Vagina (tissue), 2 donors: ENCODE measurements at places on chromosomes 7 and 10. TPM values are rescaled to one million over a fixed set of nuclear protein-coding genes. Genes with fewer than 3 reads are reported as not detected.

PALD1 gene
- total RNA-seq, result 6.9 TPM

AKR1C8 gene
- total RNA-seq, result not detected

NUTM2E gene
- not detected for total RNA-seq

VIPR2 gene
- total RNA-seq, result 11.3 TPM

ASB10 gene
- not detected for total RNA-seq

CCAR1 gene
- total RNA-seq, result 67.0 TPM

DNA sequence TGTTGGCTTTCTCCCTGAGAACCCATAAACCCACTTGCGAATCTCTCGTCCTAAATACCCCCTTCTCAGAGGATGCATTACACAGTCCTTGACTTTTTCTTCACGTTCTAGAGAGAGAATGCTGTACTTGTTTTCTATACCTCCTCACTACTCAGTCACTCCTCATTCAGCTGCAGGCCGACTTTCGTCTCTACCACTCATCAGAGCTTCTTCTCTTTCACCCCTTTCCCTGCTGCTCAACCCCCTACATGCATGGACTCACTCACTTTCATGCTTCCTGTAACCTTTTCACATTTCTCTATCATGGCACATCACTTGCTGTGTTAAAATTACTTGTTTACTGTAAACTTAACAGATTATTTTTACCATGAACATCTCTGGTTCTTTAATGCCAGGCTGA, 19.8 kb downstream of the MDFIC start:
- DNase-seq, result no peak

GRCh38 chr10:114471906-114472876, 67.9 kb upstream of the AFAP1L2 start:
- DNase-seq, result no peak

GRCh38 chr10:33509231-33509831, 174.9 kb upstream of the NRP1 start:
- no peak for DNase-seq

GRCh38 chr7:2824678-2825461, 19.2 kb downstream of the GNA12 start:
- DNase-seq, result no peak

- no peak for DNase-seq
These were observed 257.2 kb downstream of the KIAA1217 start for GRCh38 chr10:24465891-24466818.

GRCh38 chr10:23157691-23158369, 34.3 kb upstream of the PTF1A start:
- no peak for DNase-seq

GRCh38 chr10:124917428-124918190, 24.3 kb upstream of the ZRANB1 start:
- DNase-seq, result peak; percentile 90

DNA sequence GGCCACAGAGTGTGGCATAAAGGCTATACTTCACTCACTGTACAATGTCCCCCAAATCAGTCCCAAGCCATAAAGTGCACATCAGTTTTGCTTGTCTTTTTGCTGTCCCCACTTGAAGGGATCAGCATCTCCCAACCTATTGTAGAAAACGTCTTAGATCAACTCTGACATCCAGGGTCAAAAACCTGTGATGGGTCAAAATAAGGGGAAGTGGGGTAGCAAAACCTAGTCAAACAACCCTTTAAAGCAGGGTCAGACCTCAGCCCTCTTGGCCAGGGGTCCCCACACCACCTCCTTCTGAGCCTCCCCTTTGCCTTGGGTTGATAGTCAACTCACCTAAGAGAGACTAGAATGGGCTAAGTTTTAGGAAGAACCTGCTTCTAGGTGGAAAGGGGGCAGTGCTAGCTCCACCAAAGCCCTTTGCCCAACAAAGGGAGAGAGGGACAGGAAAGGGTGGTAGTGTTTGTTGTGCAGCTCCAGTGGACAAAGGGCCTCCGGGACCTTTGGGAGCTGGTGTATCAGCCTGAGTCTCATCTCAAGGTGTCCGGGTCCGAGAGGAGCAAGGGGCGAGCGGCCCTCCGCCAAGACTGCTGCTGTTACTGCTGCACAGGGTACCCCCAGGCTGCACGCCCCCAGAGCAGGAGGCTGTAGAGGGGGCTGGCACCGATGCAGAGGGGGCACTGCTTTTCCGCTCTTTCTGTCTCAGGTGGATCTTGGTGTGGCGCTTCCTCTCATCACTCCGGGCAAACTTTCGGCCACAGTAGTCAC, 3.3 kb downstream of the EGR2 start:
- no peak for DNase-seq

GRCh38 chr7:142177869-142178268, 66.4 kb downstream of the MGAM2 start:
- no peak for DNase-seq

DNA sequence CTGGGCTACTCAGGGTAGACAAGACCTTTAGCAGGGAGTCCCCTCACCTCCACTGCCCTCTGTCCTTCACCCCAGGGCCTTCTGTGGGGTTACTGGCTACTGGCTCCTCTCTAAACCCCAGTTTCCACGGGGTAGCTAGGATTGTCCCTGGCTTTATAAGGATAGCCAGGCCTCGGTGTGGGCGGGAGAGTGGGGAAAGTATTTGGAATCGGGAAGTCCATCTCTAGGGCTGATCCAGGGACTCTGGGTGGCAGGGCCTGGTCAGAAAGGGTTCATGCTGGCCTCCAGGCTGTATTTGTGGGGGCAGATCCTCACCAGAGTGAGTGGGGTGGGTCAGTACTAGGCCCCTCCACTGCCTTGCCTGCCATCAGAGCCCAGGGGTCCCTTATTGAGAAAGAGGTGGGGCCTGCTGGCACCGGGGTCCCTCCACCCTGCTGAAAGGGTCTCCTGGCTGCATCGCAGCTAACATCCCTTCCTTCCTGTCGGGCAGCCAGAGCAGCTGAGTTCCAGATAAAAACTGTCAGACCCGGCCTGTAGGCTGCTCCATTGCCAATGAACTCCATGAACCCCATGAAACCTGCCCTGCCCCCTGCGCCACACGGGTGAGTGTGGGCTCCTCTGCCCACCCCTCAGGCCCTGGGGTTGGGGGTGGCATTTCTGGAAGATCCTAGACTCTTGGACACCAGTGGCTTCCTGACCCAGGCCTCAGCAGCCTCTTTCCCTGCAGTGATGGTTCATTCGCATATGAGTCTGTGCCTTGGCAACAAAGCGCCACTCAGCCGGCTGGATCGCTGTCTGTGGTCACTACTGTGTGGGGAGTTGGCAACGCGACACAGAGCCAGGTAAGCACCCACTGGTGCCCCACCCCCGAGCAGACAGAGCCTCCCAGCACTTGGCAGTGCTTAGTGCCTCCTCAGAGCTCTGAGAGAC, 7.3 kb downstream of the ZMIZ2 start:
- DNase-seq, result no peak

DNA sequence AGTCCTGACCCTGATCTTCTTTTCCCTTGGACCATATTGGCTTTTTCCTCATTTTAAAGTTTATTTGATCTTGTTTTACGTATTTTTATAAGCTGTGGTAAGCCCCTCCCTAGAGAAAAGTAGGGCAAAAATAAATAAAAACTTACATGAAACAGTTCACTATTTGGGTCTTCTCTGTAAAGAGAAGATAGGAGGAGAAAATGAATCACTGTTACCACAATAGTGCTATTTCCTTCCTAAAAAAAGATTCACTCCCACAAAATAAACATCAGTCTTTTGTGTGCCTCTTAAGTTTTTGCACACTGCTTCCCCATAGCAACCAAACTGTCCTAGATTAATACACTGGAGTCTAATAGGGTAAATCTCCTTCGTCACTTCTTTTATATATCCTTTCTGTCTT, 1.4 kb upstream of the SVIL start:
- no peak for DNase-seq

DNA sequence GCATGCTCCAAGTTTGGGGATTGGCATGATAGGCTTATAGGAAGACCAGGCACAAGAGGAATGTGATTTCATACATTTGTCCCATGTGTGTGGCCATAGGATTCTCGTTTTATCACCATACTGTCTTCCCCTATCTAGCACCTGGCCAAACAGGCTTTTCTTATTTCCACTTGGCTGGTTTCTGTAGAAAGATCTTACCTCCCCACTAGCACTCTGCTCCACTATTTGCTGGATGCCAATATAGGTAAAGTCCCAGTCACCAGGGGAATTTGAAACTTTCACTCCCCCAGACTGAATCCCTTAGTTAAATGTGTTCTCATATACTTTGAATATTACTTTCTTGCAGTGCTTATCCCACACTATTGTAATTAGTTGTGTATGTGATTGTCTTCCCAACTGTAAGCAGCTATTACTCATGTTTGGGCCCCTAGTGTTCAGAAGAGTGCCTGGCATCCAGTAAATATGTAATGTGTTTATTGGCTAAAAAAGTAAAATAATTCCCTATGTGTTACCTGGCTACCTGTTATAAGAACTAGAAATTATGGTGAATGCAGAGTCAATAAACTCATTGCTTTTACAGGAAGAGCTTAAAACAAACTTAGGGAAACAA, 109.0 kb downstream of the LRMDA start:
- no peak for DNase-seq

DNA sequence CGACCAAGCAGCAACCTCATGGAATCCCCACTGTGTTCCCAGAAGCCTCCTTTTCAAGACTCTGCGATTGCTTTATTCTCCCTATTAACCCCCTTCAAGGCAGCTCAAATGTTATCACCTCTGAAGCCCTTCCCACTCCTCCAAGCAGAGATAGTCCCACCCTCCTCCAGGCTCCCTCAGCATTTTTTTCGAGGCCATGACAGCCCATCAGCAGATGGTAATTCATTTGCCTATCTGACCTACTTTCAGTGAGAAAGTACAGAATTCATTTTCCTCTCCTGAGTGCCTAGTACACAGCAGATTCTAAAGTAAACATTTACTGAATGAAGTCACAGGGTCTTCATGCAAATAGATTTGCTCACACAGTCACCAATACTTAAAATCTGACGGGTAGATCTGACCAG, 47.8 kb downstream of the HERPUD2 start:
- DNase-seq, result no peak

- DNase-seq, result no peak
These were observed 68.0 kb upstream of the PPP1R3C start for GRCh38 chr10:91700788-91701444.

DNA sequence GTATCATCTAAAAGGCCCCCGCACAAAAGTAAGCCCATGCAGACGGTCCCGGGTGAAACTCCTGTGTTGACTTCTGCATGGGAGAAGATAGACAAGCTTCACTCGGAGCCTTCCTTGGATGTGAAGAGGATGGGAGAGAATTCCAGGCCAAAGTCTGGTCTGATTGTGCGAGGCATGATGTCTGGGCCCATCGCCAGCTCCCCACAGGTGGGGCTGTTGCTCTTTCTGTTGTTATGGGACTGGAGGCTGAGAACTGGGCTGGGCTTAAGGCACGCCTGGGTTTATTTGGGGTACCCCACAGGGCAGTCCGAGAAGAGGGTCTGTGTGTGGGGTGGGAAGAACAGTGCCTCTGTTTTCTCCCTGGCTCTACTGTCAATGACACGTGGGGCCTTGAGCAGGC, 14.6 kb downstream of the MINDY4 start:
- no peak for DNase-seq

- DNase-seq, result no peak
These were observed 16.7 kb downstream of the ITGB1 start for GRCh38 chr10:32941357-32941756.

DNA sequence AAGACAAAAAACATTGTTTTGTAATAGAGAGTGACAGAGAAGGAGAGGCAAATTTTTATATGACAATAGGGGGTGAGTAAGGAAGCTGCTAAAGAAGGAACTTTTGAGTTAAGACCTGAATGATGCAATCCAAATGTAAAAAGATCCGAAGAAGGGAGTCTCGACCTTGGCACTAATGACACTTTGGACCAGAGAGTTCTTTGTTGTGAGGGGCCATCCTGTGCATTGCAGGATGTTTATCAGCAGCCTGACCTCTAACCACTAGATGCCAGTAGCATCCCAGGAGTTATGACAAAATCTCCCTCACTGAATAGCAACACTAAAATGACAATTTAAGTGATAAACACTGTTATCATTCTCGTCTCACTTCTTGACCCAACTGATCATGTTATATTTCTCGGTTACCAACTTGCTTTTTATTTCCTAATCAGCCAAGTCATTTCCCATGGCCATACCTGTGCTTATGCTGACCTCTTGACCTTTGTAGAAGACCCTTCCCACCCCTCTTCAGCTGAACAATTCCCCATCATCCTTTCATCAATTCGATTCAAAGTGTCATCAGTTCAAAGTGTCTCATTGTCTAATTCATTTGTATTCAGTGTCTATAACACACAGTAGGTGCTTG, 30.0 kb downstream of the DGKI start:
- DNase-seq, result no peak

DNA sequence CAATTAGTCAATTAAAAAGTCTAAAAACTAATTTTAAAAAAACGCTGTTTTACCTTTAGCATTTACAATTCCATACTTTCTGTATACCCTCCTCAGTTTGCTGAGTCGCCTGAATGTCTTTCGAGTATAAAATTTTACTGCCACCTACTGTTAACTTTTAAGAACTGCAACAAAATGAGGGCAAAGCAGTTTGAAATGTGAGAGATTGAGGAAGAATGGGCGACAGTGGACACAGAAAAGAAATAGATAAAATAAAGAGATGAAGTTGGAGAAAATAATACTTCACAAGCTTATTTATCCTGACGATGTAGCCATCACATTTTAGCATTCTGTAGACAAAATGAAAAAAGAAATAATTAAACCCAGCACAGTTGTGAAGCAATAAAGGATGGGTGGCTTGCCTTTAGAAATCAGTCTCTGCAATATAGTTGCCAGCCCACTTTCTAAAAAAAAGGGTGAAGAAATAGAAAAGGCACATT, 110.8 kb upstream of the PTN start:
- DNase-seq, result no peak

DNA sequence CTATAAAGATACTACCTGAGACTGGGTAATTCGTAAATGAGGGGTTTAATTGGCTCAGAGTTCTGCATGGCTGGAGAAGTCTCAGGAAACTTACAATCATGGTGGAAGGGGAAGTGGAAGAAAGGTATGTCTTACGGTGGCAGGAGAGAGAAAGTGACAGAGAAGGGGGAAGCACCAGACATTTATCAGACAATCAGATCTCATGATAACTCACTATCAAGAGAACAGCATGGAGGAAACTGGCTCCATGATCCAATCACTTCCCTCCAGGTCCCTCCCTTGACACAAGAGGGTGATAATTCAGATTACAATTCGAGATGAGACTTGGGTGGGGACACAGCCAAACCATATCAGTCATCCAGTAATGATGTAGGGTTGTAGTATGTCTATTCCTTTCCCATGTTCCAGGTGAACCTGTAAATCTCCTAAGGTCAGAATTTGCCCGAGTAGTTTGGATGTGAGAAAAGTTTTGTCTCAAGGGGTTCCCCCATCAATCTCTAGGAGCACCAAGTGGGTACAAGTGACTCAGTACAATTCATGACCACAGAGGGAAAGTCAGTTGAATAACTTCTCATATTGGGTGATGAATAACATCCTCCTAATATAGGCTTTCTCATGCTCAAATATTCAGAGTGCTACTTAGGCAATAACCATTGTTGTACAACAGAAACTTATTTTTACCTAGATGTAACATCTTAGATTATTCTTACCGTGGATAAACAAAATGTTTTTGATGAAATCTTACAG, 39.7 kb upstream of the MTPN start:
- DNase-seq, result no peak
